ENCODE measurements at places on chromosomes 7 and 10. TPM values are rescaled to one million over a fixed set of nuclear protein-coding genes. Genes with fewer than 3 reads are reported as not detected.

The TAS2R41 gene
- 2.9 TPM for total RNA-seq

The TRIM50 gene
- total RNA-seq = not detected

DNA sequence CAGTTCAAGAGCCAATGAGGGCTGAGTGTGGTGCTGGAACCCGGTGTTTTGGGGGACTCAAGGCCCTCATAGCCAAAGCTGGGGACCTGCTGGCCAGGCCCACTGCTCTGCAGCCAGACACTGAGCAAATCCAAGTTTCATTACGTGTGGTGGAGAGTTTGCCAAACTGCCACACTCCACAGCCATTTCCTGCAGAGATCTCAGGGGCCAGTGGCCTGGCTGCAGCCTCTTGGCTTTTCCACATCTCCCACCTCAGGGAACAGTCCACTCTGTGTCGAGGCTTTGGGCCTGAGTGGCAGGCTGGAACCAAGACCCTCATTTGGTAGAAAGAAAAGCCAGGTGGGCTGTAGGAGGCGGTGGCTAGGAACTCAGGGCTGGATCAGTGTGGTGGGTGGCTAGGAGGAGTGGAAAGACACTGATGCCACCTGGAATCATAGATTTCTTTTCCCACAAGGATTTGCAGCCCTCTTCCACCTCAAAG is 3.2 kb downstream of the HOXA11 start:
- DNase-seq = no peak

DNA sequence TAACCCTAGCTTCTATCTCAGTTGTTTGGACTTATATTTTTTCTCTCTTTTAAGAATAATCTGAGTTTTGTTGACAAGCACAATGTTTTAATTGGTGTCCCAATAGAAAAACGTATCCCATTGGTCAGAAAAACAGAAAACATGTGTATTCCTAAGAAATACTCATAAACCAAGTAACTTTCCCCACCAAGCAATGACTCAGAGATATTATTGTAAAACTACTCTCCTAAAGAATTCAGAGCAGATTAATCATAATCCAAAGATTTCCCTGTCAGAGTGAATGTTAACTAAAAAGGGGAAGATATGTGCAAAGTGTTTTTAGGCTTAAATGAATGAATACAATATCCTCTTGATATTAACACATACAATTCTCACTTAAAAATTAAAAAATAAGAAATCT is 29.4 kb upstream of the MBL2 start:
- DNase-seq = no peak

DNA sequence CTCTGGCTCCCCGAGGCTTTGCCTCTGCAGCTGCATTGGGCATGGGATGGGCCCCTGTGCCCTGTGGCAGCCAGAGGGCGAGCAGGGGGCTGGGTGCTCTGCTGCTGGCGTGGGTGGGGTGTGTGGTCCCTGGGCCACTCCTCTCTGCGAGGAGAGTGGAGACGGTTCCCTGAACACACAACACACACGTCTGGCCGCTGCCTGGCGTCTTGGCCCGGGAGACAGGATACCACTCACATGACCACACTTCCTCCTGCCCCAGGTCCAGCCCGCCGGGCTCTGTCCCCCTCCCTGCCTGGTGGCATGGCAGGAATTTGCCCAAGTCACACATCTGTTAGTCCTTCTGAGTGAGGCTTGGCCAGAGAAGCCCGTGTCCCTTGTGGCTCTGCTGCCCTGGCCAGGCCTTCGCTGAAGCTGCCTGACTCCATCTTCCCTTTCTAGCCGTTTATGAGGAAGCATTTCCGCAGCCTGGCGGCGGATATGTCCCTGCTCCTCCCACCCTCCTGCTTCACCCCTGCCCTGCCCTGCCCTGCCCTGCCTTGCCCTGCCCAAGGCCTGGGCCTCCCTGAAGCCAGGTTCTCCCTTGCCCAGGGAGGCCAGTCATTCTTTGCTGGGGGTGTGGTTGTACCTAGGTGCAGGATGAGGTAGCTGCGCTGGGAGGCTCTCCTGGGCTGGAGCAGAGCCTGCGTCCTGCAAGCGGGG is 3.0 kb downstream of the BRI3 start:
- DNase-seq = no peak

- DNase-seq = no peak
Measured at GRCh38 chr7:94434042-94434441, 39.3 kb downstream of the COL1A2 start.

- DNase-seq = no peak
Measured at GRCh38 chr7:130488392-130489139, 3.3 kb upstream of the MEST start.

DNA sequence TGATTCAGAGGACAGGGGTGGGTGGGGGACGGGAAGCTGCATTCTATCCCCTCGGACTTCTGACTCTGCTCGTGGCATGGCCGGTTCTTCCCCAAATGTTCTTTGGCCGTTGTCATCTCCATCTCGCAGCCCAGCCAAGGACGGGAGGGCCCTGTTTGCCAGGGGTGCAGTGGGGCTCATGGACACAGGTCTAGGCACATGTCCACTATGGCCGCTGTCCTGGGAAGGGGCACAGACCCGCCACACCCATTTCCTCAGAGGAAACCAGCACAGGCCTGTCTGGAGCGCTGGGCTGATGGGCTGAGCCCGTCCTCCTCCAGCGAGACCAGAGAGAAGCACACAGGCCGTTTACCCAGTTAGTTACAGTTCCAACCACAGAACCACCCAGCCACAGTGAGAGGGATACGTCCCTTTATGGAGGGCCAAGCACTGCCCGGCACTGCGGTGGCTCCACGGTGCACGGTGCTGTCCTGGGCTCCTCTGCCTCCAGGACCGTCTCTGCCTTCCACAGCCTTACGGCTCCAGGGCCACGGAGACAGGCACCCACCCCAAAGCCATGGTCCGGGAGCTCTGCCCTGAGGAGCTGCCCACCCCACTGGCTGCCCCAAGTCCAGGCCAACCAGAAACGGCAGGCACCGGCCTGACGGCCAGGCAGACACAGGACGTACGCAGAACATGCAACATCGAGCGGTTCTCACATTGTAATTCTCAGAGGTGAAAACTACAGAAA is 20.2 kb downstream of the DPYSL4 start:
- no peak for DNase-seq

DNA sequence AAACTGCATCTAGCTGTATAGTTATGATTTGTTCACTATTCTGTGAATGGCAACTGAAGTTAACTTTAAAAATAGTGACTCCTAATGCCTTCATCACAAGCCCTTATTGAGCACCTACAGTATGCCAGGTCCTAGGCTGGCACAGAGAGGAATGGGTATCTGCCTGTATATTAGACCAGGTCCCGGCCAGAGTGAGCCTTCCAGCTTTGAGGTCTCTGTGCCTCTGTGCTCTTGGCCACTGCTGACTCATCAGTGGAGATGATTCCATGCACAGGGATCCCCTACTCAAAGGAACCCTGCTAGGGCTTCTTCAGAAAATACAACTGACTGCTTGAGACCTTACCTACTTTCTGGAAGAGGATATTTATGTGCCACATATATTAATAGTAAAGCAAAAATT is 118.4 kb downstream of the GFRA1 start:
- DNase-seq = no peak

DNA sequence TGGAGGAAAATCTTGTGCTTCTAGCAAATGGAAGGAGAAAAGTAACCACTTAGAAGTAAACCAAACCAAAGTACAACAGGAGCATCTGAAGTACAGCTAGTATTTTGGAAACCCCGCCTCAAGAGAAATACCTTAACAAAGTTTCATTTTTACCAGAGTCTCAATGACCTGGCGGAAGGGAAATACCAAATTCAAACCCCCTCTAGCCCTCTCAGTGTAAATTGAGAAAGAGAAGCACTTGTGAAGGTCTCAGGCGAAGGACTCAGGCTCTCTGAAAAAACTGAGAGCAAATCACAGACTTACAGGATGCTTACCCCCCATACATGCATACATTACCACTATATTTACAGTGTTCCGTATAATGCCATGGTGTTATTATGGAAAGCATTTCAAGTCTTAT is 70.1 kb downstream of the ZPBP start:
- DNase-seq = no peak

DNA sequence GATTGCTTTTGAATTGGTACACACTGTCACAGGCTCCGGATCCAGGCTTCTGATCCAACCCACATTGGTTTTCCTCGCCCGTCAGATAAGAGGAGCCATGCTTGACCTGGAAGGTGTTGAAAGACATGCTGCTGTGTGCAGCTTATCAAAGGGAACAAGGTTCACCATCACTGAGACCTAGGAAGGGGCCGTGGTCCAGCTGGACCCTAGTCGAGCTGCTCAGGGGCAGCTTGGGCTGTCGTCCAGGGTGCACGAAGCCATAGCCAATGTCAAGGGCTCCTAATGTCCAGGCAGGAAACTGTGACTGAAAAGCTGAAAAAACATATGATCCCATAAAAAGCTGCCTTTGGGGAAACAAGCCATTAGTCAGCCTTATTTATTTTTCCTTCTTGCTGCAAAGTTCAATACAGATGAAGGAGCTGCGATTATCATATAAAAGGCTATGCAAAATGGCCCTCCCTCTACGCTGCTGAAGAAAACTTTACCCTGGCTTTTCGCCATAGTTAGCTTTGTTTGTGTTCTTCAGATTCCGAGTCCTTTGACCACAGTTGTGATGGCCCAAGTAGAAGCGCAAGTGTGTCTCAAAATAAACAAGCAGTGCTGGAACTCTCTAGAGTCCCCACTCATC is 118.0 kb downstream of the CREB5 start:
- peak; percentile 43 for DNase-seq

GRCh38 chr10:1050554-1050953 is 1.6 kb upstream of the IDI1 start:
- DNase-seq = peak; percentile 68
